ENCODE measurements at places on chromosomes 6 and 20.

DNA sequence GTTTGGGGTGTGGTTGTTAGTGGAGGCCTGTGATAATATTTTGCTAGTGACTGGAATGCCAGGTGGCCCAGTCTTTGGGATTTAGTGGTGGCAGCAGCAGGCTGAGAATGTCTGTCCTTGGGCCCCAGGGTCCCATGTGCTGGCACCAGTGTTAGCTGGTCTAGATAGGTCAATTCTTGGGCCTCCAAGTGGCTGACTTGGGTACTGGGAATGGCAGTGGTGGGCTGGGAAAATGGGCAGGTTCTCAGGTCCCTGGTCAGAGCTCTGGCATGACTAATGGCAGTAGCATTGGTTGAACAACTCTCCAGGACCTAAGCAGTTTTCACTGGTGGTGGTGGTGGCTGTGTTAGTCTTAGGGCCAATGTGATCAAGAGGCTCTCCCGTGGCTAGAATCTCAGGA, 50.3 kb downstream of the OLIG3 start:
- DNase-seq = no peak

- DNase-seq = no peak
Measured at GRCh38 chr20:34968042-34968775, 12.5 kb downstream of the MYH7B start.

DNA sequence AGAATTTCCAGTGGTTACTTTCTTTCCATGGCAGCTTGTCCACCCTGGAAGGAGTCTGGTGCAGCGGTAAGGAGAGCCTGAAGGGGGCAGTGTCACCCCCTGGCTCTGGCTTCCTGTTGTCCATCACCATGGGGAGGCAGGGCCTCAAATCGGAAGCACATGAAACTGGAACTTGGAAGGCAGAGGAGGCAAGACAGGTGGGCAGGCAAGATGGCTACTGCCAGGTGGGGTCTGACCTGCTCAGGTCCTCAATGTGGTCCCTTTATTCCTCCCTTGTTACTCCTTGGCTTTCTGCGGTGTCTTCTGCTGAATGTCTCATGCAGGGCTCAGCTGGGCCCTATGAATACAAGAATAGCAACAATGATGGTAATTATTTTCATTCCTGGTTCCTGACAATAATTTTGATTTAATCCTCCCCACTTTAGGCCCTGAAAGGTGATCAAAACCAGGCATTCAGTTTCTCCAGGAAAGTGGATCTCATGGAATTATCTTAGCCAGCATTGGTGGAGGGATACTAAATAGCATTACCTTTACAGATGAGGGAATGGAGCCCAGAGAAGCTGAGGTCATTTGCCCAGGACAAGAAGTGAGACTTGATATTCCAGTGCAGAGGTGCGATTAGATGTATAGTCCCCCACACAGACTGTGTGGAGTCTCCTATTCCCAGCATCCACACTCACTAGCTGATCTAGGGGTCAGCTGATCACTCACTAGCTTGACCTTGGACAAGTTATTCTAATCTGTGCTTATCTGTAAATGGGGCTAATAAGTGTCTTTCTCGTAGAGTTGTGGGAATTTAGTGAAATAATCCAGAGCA, 17.6 kb upstream of the SNAI1 start:
- no peak for DNase-seq

GRCh38 chr6:127053875-127054235, 64.6 kb upstream of the RSPO3 start:
- no peak for DNase-seq

DNA sequence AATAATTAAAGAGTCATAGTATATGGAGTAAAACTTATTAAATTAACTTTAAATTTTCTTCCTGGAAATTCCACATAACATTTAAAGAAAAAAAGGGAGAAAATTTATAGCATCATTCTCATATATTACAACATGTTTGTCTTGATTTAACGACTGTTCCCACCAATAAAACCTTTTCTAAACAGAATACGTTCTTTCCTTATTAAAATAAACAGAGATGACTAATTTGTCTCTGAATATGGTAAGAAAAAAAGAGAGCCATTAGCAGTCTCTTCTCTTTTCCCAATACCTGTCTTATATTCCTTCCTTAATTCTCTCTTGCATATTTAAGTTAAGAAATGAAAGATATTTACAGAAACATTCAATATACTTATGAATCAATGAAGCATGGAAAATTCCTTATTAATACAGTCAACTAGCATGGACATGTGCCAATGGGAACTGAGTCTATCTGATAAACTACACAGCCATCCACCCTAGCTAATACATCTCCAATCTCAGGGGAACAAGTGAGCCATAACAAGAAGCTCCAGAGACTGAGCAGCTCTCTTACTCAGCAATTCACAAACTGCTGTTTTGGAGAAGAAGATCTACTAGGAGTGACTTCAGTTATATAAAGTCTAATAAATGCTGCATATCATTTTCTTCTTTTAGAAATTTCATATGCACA, 347.1 kb upstream of the MANEA start:
- no peak for DNase-seq

- no peak for DNase-seq
Measured at GRCh38 chr6:47485491-47486135, 8.0 kb downstream of the CD2AP start.

DNA sequence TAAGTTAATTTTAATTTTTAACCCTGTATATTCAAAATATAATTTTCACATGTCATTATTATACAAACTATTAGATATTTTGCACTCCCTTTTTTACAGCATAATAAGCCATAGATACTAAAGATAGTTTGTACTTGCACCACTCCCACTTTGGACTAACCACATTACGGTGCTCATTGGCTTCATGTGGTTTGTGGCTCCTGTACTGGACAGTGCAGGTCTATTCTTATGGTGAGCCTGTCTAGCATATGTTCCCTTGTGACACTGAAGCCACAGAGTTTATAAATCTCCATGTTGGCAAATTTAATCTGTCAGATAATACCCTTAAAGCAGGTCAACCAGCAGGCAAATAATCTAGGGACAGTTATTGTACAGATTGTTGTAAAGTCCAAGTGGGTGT, 354.4 kb upstream of the KCNQ5 start:
- DNase-seq = no peak

DNA sequence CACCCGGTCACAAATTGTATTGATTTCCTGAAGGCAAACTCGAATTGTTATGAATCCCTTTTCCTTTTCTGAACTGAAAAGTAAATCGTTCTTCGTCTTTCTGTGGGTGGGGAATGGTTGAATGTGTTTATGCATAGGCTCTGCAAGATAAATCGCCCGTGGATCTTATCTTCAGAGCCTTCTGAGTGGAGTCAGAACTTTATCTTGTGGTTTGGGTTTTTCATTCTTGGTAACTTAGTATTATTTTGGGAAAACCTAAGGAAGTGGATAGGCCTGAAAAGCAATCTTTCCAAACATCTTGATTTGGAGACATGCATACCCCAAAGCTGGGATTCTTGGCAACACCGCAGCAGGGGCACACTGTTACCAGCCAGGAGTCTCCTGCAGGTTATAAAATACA, 122.4 kb downstream of the MAP3K7 start:
- DNase-seq = no peak

- no peak for DNase-seq
Measured at GRCh38 chr6:12060780-12061609, 48.9 kb downstream of the HIVEP1 start.

GRCh38 chr20:21498635-21499034, 15.2 kb downstream of the NKX2-2 start:
- DNase-seq = no peak

- DNase-seq = no peak
Measured at GRCh38 chr20:58407966-58408557, 19.0 kb downstream of the VAPB start.

DNA sequence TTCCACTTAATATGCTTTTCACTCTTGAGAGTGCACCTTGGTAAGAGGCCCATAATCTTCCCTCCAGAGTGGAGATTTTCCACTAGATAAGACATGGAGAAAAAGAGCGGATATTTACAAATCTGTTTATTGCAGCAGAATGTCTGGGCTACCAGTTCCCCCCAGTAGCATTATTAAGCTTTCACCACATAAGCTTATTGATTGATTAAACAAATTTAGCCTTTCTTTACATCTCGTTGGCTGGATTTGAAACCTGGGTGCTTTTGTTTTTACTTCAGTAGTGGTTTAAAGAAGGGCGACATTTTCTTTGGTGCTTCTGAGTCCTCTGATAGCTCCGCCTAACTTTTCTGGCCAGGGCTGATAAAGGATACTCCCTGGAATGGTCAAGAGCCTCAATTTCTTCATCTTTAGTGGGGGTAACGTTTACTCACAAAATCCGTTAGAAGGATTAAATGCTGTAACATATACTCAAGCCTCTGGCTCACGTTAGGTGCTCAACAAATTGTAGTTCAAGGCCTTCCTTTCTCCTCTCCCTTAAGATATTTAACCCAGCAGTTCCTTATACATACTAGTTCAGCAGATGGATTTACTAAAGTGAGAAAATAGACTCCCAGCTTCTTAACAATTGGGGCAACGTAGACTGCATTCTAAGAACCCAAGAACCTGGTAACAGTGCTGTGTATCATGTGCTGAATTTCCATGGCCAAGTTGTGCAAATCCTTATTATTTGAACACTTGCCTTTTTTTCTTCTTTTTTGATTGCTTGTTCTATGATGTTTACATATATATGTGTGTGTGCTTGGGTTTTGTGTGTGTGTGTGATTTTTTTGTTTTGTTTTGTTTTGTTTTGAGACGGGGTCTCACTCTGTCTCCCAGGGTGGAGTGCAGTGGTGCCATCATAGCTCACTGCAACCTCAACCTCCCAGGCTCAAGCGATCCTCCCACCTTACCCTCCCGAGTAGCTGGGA, 91.4 kb downstream of the RREB1 start:
- DNase-seq = no peak

GRCh38 chr20:19817017-19817416, 59.0 kb downstream of the RIN2 start:
- no peak for DNase-seq

- no peak for DNase-seq
Measured at GRCh38 chr20:63974402-63975200, 4.8 kb downstream of the SAMD10 start.

DNA sequence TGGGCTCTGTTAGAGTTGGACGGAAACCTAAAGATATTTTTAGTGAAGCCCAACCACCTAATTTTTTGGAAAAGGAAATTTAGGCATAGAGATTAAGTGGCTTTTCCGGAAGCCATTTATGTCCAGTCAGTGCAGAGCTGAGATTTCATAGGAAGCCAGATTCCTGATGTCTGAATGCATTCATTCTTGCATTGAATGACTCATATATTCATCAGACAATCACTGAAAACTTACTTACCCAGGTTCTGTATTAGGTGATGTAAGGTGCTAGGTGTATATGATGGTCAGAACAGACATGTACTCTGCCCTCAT, 4.1 kb downstream of the SH3BGRL2 start:
- no peak for DNase-seq

DNA sequence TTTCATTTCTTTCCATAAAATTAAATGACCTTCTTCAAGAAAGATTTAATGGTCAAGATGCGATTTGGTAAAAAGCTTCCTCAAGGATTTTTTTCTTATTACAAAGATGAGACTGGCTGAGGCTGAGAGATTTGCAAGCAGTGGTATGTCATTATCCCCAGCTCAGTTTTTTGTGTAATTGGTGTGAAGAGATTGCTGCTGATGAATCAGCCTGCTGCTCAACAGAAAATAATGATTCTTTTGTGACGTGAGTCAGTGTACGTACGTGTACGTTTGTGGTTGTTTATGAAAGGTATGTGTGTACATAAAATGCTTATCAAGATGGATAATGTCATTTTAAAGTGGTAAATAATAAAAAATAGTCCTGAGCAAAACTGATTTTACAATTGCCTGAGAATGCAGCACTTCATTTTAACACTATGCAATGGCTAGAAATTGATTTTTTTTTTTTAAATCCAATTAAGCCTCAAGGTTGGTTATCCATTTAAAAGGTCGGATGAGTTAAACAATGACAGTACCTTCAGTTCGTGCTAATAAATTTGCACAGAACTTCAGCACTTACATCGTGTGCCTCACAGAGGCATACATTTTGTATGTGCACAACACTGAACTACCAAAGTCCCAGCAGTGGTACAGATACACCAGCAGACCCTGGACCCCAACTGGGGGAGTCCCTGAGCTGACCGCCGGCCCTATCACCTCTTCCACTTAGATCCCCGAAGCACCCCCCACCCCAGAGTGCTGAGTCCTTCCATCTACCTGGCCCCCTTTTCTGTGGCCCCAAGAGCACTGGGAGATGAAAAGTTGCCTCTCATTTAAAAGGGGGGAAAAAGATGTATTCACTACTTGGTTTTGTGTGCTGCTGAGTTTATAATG, 9.7 kb upstream of the NPEPL1 start:
- DNase-seq = no peak

- no peak for DNase-seq
Measured at GRCh38 chr6:39855356-39855995, 63.3 kb downstream of the DAAM2 start.

DNA sequence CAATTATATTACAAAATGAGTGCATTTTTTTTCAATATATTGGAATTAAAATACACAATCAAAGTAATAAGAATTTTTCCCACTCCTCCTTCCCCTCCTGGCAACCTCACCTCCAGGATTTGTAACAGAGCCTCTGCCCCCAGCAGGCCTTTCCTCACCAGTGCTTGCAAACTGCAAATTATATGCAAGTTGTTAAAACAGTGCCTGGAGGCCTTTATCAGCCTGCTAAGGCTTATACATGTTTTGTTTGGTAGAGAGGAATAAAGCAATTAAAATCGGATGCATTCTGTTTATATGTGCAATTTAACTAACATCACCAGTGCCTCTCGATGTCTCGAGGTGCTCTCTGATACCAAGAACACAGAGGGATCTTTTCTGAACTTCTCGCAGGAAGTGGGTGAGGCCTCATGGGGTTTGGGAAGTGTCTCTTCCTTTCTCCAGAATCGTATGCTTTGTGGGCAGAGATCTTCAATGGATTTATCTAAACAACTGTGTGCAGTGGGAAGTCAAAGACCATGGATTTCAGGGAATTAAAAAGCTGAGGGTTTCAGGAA, 186.8 kb downstream of the CDH26 start:
- DNase-seq = no peak

GRCh38 chr20:61558726-61559125, 306.7 kb downstream of the CDH4 start:
- no peak for DNase-seq

- no peak for DNase-seq
Measured at GRCh38 chr20:33843854-33844253, 32.7 kb downstream of the CHMP4B start.

- no peak for DNase-seq
Measured at GRCh38 chr20:56750430-56750829, 121.3 kb downstream of the TFAP2C start.

GRCh38 chr20:39810309-39810708, 848.2 kb downstream of the DHX35 start:
- DNase-seq = no peak

- no peak for DNase-seq
Measured at GRCh38 chr20:18225632-18226031, 62.7 kb upstream of the ZNF133 start.

GRCh38 chr20:8305449-8305978, 173.4 kb downstream of the PLCB1 start:
- DNase-seq = no peak

GRCh38 chr6:156348849-156349248, 428.3 kb upstream of the ARID1B start:
- no peak for DNase-seq

DNA sequence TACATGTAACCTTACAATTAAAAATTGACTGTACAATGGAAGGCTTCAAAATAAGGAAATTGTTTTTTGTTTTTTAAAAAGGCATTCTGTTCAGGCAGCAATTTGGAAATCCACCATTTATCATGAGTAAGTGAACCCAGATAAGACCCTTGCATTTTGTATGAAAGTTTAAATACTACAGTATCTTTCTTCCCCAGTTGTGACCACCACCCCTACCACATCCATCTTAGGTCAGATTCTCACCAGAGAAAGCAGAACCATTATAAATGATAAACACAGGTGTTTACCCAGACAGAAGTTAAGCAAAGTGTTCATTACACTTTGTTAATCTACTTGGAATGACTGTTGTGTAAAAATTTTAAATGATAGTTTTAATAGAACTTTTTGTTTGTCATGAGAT, 20.2 kb downstream of the SENP6 start:
- no peak for DNase-seq

Data from GOT3 (cell line).